ENCODE measurements at places on chromosomes 2 and 18. TPM values are rescaled to one million over a fixed set of nuclear protein-coding genes. Genes with fewer than 3 reads are reported as not detected.

The TXNDC9 gene
- polyA plus RNA-seq: 61.4 TPM

The OSR1 gene
- not detected for polyA plus RNA-seq

The HK2 gene
- 0.19 TPM for polyA plus RNA-seq

The HRH4 gene
- not detected for polyA plus RNA-seq

The CELF4 gene
- polyA plus RNA-seq: 0.13 TPM

The CNDP1 gene
- polyA plus RNA-seq: not detected

The MAPK4 gene
- polyA plus RNA-seq: not detected

The MSTN gene
- not detected for polyA plus RNA-seq

The DYSF gene
- polyA plus RNA-seq: 4.2 TPM

The CFC1 gene
- polyA plus RNA-seq: 0.20 TPM

The NPPC gene
- not detected for polyA plus RNA-seq

The CDC42EP3 gene
- 170 TPM for polyA plus RNA-seq

The EMX1 gene
- not detected for polyA plus RNA-seq

The EPHA4 gene
- 18.0 TPM for polyA plus RNA-seq

The SNORC gene
- not detected for polyA plus RNA-seq

The AOX1 gene
- polyA plus RNA-seq: not detected

The OBSL1 gene
- polyA plus RNA-seq: not detected

The PAX3 gene
- polyA plus RNA-seq: not detected
